NCI-H1417 treated with DMSO at 0.1 percent for 48 hours (cell line): ENCODE measurements at places on chromosomes 6 and 20.

DNA sequence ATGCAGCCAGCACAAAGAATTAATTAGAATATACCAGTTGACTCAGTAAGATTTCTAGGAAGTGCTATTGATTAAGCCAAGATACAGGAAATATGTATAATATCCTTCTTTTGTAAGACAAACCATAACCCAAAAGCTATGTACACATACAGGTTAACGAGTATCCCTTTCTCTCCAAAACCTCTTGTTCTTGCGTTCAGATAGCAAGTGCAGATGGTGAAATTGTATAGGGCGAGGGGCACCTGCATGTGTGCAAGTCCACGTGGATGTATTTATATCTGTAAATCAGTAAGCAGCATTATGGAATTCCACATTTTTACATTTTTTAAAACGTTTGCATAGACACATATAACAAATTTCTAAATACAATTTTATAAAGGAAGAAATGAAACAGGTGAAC, 228.6 kb downstream of the TBXT start:
- DNase-seq: no peak

GRCh38 chr6:10201606-10202510, 213.0 kb downstream of the TFAP2A start:
- no peak for DNase-seq

DNA sequence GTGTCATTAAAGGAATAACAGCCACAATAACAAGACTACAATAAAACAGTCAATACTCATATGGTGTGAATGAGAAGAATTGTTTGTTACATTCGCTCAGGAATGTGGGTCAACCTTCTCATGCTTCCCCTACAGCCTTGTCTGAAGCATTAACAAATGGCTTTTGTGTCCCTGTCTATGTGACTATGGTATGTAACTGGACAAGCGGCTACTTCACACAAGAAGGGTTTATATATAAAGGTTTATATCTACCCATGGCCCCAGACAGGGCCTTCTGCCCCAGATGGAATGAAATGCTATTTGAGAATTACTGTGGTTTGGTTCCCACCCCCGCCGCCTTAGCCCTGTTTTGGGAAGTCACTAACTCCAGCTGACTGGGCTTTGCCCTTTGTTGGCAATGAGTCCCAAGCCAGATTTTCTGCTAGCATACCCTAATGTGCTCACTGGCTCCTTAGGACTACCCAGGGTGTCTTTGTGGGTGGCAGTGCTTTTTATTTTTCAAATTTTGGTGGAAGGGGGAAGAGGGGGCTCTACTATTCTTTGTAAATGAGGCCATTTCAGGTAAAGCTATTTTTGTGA, 39.4 kb downstream of the TFAP2A start:
- DNase-seq: no peak

DNA sequence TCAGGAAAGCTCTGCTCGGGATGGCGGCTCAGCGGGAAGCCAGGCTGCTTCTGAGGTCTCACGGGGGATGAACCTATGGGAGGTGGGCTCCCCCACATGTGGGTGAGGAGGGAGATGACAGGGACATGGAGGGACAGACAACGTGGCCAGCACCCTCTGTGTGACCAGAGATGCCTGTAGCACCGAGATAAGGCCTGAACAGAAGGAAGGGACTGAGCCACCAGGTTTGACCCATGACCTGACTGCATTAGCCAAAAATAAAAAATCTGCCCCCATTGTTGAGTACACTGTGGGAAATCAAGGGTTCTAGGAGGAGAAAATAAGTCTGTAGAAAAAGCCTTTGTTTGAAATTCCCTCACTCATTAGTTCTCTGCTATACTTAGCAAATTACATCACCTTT, 105.7 kb downstream of the RNASET2 start:
- DNase-seq: no peak
